Stimulated activated CD4-positive, alpha-beta T cell treated with anti-CD3 and anti-CD28 coated beads, Interleukin-1b, Interleukin-23, amount 100 ng/mL, for 4 hours (primary cell): ENCODE measurements at places on chromosomes 5 and 9.

GRCh38 chr5:37787742-37788141 is 52.1 kb downstream of the GDNF start:
- DNase-seq, result no peak

DNA sequence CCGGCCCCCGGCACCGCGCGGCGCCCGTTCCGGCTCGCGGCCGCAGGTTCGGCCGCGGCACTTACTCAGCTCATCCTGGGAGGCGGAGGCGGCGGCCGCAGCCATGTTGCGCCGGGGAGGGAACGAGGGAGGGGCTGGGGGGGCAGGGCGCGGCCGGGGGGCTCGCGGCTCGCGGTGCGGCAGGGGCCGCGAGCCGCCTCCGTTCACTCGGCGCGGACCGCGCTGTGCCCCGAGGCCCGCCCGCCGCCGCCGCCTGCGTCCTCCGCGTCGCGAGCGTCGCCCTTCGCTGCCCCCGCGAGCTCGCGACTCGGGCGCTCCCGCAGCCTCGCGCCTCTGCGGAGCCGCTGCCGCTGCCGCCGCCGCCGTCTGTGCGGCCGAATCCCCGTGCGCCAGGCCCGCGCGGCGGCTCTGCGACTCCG is 735 bp downstream of the ECPAS start:
- DNase-seq, result peak; percentile 57

GRCh38 chr5:394671-395155 is 48.3 kb upstream of the EXOC3 start:
- DNase-seq, result no peak

GRCh38 chr9:114273461-114273881 is 49.4 kb upstream of the ORM1 start:
- no peak for DNase-seq

DNA sequence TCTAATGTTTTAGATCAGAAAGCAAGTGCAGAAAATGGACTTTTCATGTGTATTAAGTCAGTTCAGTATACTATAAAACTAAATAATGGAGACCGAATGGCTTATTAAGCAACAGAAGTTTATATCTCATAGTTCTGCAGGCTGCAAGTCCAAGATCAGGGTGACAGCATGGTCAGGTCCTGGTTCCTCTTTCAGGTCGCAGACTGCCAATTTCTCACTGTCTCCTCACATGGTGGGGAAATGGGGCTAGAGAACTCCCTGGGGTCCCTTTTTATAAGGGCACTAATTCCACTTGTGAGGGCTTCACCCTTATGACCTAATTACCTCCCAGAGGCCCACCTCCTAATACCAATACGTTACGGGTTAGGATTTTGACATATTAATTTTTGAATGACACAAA is 48.7 kb downstream of the RICTOR start:
- no peak for DNase-seq

GRCh38 chr9:101664453-101664852 is 69.7 kb upstream of the PPP3R2 start:
- DNase-seq, result no peak

DNA sequence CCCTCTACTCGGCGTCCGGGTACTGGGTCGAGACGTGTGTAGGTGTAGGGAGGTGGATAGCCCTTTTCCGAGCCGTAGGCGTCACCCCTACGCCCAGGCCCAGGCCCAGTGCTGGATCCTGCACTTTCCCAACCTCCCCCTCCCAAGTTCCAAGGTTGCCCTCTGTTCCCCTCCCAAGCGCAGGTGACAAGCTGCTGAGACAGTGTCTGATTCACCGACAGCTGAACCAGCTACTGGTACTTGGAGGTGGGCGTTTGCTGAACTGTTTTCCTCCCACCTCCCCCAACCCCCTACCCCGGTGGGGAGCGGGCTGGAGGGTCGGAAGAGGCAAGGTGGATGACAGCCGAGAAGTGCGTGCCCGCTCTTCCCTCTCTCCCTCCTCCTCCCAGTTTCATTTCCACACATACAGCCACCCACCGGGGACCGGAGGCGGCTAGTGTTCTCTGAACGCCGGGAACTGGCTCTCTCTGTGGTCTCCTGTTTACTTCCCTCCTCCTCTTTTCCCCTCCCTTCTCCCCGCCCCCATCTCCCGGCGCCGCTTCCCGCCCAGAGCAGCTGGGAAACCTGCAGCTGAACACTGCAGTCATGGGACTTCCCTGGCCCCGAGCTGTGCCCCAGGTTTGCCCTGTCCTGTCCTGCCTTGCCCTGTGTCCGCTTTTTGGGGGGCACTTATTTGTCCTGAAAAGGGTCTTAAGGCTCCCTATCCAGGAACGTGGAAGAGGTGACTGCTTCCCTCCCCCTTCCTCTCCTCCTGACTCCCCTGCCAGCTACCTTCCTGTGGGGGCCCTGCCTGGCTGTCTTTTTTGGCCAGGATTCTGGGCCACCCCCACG is 6.2 kb upstream of the KLF9 start:
- DNase-seq, result peak; percentile 47

DNA sequence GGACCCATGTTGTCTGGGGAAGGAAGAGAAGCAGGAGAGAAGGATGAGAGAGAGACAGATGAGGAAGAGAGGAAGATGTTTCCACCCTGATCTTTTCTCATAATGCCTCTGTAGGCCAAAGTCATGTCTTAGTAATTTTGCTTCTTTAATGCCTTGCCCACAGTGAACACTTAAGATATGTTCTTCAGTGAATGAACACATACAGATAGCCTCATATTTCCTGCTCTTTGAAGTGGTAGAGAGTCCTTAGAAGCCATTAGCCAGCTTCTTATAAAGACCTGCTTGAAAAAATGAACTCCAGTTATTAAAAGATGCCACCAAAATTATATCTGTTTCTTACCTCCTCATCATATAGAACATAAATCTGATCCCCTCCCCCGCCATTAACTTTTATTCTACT is 244.4 kb downstream of the CD180 start:
- DNase-seq, result no peak

DNA sequence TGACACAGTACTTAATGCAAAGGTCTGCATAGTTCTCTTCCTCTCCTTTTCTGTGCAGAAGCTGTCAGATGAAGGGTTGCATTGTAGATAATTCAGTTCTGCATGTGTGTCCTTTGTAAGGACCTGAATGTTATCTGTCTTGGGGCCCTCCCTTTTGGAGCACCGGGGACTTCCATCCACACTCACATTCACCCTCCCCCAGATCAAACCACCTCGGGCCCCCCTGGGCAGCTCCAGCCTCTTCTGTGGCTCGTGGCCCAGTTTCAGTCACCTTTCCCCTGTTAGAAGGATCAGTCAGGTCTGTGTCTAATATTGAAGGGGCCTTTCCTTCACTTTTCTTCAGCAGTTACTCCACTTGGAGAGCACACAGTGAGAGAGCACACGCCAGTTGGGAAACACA is 11.0 kb downstream of the DMRT1 start:
- DNase-seq, result no peak

DNA sequence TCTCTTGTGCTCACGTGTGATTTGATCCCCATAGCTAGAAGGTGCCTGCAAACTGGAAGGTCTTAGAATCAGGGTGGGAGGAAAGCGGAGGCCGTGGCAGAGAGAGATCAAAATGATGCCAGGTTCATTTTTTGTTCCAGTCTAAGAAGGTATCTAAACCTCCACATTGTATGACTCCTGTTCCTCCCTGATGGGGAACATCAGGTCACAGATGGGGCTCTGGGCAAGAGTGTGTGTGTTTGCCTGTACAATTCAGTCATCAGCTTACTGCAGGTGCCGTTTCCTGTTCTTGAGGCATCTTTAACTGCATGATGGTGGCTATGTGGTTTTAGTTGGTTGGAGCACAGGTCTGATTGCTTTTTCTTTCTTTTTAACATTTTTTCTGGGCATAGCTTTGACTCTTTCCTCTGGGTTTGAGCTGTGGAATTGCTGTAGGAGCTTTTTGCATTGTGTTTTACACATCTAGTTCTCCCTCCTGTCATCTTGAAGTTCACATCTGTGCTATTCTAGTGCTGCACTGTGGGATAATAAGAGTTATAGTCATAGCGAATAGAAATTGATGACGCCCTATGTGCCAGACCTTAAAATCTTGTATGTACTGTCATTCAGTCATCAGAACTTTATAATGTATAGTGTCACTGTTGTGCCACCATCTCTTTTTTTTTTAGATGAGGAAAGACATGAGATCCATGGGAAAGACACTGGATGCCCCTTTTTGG is 30.8 kb downstream of the ARHGAP26 start:
- DNase-seq, result peak; percentile 24

DNA sequence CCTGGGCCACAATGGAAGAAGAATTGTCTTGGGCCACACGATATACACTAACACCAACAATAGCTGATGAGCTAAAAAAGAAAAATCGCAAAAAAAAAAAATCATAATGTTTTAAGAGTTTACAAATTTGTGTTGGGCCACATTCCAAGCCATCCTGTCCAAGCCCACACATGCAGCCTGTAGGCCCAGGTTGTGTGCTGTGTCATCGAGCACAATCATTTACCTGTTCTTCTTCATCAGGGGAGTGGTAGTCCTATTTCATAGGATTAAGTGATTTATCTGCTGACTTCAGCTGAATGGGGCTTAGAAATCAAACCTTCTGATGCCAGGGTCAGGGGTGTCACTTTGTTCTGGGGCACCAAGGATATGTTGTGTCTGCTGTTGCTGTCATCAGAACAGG is 44.6 kb upstream of the ELL2 start:
- no peak for DNase-seq

GRCh38 chr5:159337016-159337955 is 7.0 kb upstream of the IL12B start:
- DNase-seq, result peak; percentile 9

GRCh38 chr5:145591578-145591977 is 243.6 kb downstream of the PRELID2 start:
- DNase-seq, result no peak

DNA sequence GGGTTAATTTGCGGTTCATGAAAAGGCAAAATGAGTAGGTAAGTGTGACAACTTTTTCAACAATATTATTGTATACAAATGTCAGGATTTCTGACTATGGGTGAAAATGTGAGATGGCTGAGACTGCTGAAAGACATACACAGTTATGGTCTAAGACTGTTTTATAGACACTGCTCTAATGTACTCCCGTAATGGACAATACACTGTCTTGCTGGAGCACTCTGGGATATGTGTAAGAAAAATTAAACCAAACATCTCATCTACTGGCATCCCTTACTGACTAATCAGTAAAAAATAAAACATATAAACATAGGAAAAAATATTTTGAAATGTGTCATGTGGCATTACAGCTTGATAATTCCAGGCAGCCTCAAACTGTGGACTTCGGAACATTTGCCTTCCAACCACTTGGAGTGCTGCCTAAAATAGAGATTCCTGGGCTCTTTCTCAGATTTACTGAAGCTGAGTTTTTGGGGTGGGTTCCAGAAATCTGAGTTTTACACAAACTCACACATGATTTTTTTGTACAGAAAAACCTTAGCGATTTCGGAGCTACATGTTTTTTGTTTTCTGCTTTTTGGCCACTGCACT is 233.9 kb upstream of the TBCA start:
- no peak for DNase-seq

- DNase-seq, result no peak
Measured at GRCh38 chr5:1931604-1932231, 49.0 kb upstream of the IRX4 start.

DNA sequence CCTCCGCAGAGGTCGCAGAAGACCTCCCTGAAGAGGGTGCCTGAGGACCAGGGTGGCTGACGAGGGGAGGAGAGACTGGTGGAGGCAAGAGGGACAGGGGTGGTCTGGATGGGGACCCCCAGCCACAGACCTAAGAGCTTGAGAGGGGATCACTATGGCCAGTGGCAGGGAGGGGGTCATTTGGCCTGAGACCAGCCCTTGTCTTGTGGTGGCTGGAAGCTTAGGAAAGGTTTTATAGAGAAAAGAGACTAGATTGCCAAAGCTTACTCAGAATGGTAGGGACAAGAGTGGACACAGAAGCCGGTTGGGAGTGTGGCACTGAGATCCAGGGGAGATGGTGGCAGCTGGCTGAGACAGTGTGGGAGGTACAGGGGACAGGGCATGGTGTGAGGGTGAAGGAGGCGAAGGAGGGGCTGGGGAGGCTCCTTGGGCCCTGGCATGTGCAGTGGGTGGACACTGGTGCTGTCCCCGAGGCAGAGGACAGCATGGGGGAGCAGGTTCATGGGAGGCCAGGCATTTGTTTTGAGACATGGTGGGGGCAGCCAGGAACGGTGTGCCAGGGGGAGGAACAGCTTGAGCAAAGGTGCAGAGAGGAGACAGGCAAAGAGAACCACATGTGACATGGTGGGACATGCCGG is 123.0 kb downstream of the C9orf50 start:
- DNase-seq, result no peak

DNA sequence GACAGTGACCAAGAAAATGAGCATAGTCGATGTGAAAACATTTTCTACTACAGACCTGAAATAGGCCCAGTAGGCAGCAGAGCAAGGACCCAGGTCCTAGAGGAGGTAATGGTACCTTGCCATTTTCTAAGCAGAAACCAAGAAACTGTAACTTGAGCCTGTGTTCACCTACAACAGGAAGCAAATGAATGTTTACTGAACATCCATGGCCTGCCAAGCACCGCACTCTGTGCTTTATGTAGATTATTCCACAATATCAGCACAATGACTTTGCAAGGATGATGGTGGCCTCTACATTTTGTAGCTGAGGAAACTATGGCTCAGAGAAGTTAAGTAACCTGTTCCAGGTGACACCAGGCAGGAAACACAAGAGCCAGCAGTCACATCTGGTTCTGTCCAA is 215.3 kb downstream of the SPOCK1 start:
- DNase-seq, result no peak

- DNase-seq, result no peak
Measured at GRCh38 chr5:87266914-87267573, 639 bp upstream of the RASA1 start.

GRCh38 chr5:159330131-159330800 is at the start of gene IL12B:
IL12B (minus strand) TSS chr5:159330487; CDS start chr5:159326782, 3,705 bp downstream.
- DNase-seq, result no peak

DNA sequence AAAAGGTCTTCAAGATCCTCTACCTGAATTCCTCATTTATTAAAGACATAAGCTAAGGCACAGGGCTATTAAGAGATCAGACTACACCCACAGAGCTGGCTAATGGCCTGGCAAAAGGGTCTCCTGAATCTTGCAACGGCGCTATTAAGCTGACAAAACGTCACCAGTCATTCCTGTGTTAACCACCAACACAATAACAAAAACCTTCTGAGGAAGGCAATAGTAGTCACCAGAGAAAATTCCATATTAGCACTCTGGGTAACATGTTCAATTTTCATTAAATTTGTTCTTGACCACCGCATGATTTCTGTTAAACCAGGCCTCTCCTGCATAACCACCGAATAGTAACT is 77.0 kb downstream of the GNAQ start:
- no peak for DNase-seq

- DNase-seq, result no peak
Measured at GRCh38 chr5:150322202-150322601, 19.5 kb upstream of the ARSI start.
